ENCODE measurements at places on chromosomes 12 and 14. TPM values are rescaled to one million over a fixed set of nuclear protein-coding genes. Genes with fewer than 3 reads are reported as not detected.

Gene ADSS1
- total RNA-seq, result 9.3 TPM

Gene NANOG
- 0.49 TPM for total RNA-seq

- H3K27me3 ChIP-seq, result peaks cover 4% of the 10 kb centered on the region
- H3K27ac ChIP-seq, result no peak overlapping the region
- no peak overlapping the region for H3K4me3 ChIP-seq
- no peak for DNase-seq
- peaks cover 6% of the 10 kb centered on the region for H3K36me3 ChIP-seq
- H3K4me1 ChIP-seq, result peaks cover 7% of the 10 kb centered on the region
Observed at GRCh38 chr12:57236201-57236924, 6.9 kb downstream of the SHMT2 start.

DNA sequence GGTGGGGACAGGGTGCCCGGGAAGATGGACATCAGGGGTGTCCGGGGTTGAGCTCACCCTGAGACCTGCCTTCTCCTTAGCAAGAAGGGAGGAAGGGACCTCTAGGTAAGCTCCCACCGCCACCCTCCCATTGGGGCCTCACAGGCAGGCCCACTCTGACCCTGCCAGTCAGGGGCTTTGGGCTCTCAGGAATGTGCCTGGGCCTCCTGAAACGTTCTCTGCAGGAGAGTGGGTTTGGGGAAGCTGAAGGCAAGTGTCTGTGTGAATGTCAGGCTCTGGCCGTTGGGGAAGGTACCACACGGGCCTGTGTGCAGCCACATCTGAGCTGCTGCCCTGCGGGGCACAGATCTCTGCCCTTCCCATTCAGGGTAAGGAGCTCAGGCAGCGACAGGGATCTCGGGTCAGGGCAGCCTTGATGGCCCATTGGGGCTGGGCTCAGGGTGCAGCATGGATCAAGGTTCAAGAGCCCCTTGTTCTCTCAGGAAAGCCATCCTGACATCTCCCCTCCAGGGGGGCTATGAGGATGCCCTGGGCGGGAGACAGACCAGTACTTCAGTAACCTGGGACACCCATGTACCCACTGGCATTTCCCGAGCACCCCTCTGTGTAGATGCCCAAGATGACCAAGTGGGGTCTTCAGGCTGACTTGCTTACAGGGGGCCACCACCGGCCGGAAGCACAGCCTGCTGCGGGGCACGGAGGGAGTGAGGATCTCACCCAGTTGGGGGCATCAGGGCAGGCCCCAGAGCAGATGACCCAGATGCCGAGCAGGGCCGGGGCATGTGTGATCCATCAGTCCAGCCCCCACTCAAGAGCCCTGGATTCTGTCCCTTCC is 29.7 kb downstream of the FAM222A start:
- H3K27ac ChIP-seq, result no peak overlapping the region
- H3K4me3 ChIP-seq, result no peak overlapping the region
- H3K27me3 ChIP-seq, result no peaks in the 10 kb centered on the region
- no peak for DNase-seq

DNA sequence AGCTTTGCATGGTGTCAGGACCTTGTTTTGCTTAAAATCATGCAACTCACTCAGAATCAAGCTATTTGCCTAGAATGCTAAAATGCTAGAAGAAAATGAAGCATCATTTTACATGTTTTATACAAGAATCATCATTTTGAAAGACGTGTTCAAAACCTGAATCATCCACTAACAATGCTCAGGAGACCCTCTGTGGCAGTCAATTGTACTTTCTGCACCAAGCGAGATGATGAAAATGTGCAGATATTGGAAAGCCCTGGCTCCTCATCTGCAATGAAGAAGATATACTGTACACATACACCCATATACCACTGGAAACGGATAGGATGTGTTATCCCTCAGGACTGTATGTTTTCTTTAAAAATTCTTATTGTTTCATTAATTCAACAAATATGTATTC is 92.7 kb downstream of the DYRK2 start:
- H3K27me3 ChIP-seq, result no peaks in the 10 kb centered on the region
- H3K27ac ChIP-seq, result no peak overlapping the region
- DNase-seq, result no peak
- H3K4me1 ChIP-seq, result no peaks in the 10 kb centered on the region
- H3K36me3 ChIP-seq, result no peaks in the 10 kb centered on the region

DNA sequence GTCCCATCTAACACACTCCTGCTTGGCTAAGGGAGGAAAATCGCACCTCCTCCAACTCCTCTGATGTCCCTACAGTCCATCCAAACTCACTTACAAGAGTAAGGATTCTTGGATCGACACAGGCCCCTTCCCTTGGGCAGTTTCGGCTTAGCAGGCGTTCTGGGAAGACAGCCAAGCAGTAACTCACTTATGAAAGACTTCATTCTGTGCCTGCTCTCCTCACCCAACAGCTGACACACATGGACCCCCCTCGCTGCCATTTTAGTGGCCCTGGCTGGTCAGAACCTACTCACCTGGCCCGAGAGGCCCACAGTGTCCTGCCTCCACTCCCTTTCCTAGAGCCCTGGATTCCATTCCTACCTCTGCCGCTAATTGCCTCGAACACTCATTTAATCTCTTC is 52.3 kb upstream of the BCL2L14 start:
- H3K27ac ChIP-seq, result no peak overlapping the region
- no peaks in the 10 kb centered on the region for H3K36me3 ChIP-seq
- H3K4me3 ChIP-seq, result no peak overlapping the region
- H3K4me1 ChIP-seq, result peaks cover 8% of the 10 kb centered on the region
